ENCODE measurements at places on chromosomes 3 and 15.

DNA sequence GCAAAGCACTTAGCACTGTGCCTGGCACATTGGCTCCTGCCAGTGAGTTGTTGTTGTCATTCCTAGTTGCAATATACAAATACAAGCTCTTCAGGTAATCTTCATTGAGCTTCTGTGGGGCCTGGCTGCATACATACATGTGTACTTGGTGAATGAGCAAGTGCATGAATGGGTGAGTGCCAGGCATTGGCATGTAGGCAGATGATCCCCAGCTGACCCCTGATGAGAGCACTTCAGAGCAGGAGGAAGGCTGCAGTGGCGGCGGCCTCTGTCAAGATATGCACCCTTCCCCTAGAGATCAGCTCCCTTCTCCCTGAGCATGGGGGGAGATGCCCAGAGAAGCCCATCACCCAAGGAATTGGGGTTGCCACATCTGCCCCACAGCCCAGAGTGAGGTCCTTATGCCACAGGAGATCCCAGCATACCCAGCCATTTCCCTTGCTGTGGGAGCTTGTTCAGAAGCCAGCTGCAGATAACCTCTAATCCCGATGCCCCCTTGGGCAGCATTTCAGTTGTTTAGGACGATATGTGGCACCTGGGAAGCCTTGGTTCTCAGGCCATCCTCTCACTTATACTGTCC is 8.8 kb downstream of the CACNA2D3 start:
- DNase-seq: no peak

- no peak for DNase-seq
These were observed 92.8 kb downstream of the ZNF280D start for GRCh38 chr15:56640549-56640948.

GRCh38 chr3:167361306-167361705 is 18.8 kb downstream of the ZBBX start:
- no peak for DNase-seq

DNA sequence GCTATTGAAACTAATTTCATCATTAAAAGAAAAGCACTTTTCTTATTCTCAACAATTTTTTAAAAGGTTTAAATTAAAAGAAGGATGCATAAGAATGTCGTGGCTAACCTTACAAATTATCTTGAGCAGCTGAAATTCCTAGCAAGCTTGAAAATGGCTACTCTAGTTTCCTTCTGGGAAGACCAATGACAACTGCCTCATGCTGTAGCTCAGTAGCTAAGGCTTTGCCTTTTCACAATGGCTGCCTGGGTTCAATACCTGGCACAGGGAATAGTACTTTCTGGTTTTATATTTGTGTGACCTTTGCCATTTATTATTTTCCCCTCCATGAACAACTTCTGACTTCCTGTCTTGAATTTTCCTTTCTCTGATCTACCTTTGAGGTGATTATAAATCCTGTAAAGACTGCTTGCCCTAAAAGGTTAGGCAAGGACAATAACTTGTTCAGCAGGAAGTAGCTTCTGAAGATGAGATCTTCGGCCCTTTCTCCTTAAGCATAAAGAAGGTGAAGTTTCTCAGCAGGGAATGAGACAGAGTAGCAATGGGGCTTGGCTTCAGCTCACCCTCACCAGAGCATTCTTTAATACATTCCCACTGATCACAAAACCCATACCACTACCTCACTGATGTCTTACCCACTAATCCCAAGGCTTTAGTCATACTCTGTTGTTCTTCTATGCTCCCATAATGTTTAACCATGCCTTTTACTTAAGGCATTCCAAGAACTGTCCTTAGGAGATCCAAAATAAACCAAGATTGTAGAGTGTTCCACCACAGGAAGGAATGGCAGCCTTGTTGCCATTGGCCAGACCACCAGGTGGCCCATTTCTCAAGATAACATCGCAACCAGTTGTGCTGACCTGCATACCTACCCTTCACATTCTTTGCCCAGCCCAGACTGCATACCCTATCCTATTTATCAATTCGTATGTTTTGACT is 276.8 kb downstream of the ULK4 start:
- DNase-seq: no peak

- DNase-seq: no peak
These were observed 27.4 kb downstream of the PPARG start for GRCh38 chr3:12316253-12316652.

- no peak for DNase-seq
These were observed 41.3 kb downstream of the NECTIN3 start for GRCh38 chr3:111112913-111113312.

DNA sequence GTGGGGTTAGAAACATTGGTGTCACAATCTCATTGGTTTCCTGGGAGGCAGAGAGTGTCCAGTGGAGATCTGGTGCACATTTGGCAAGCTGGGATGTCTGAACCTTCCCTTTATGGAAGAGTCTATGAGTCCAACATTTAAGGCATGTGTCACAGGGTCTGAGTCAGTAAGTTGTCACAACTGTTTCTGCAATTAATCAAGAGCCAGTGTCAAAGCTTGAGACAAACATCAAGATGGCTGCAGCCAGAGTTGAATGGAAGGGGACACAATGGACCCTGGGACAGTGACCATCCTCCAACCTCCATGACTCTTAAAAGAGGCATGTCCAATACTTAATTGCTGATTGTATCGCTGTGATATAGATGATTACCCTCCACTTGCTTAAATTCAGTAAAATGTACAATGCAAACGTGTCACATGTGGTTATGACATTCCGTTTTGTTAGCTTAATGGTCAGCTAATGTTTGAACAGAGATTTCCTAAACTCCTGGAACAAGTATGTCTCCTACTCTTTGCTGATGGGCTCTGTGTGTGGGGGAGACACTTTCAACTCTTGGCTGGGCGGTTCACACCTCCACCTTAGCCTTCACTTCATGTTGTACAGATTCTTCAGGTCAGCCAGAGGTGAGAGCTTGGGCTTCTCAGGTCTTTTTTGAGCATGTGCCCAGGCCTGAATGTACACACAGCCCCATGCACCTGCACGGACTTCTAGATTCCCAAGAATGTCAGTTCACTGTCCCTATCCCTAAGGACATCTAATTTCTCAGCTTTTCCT is 79.9 kb upstream of the PRR23E start:
- DNase-seq: no peak

DNA sequence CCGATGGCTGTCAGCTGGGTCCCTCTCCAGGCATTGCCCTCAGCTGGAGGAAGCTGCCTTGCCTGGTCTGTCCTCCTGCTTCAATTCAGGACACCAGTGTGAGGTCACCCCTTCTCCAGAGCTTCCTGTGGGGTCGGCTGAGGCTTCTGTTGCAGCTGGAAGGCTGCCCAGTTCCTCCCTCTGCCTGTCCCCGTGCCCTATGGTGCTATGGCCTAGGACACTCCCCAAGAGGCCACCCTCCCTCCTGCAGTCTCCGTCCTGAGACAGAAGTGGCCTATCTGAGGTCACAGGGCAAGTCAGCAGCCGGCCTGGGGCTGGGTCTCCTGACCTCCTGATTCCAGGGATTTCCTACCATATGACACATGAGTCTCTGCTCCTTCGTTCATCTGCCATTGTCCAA is 57.9 kb downstream of the RASGRF1 start:
- DNase-seq: no peak

GRCh38 chr3:122358703-122359032 is 24.4 kb downstream of the MIX23 start:
- DNase-seq: no peak

GRCh38 chr3:22360970-22361369 is 610.0 kb upstream of the ZNF385D start:
- DNase-seq: no peak

DNA sequence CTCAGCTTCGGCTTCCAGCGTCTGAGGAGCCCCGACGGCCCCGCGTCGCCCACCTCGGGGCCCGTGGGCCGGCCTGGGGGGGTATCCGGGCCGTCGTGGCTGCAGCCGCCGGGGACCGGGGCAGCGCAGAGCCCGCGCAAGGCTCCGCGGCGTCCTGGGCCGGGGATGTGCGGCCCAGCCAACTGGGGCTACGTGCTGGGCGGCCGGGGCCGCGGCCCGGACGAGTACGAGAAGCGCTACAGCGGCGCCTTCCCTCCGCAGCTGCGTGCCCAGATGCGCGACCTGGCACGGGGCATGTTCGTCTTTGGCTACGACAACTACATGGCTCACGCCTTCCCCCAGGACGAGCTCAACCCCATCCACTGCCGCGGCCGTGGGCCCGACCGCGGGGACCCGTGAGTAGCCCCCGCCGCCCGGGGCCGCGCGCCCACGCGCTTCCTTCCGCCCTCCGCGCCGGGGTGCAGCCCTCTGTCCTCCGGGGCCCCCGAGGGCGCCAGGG is 462 bp downstream of the EDEM1 start:
- DNase-seq: peak; percentile 52

GRCh38 chr3:115720983-115721382 is 97.7 kb downstream of the GAP43 start:
- no peak for DNase-seq

- DNase-seq: no peak
These were observed 85.0 kb downstream of the TGFBR2 start for GRCh38 chr3:30691249-30691880.

DNA sequence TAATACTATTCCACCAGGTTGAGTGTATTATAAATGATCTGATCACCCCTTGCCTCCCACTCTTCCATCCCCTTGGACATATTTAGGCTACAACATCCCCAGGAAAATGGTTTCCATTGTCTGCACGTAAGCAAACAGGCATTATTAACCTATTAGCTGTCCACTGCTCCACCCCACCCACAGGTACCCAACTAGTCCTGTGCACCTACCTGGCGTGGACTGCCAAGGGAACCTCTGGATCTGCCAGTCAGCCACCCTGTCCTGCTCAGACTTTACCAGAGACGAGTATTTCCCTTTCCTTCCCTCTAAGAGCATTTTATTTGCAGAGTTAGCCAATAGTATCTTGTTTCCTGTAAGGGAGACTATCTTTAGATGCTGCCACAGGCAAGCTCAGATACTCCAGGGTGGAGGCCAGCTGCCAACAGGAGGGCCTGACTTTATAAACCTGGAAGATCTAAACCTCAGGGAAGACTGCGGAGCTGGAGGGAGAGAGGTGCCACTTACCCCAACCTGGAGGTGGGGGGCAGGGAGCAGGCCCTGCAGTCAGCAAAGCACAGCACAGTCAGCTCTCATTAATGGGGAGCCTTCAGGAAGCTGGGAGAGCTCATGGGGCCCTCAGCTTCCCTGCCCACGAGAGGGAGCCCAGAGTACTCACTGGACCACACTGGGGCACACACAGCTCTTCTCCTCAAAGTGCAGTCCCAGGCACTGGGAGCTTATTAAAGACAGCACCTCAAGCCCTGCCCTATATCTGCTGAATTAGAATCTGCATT is at the start of gene CX3CR1:
Gene CX3CR1 (minus strand): TSS at position 292 of the 773 bp plus-strand sequence. CDS start 13,527 bp downstream, outside the sequence.
- DNase-seq: no peak

GRCh38 chr3:25043177-25043576 is 384.9 kb upstream of the RARB start:
- DNase-seq: no peak

DNA sequence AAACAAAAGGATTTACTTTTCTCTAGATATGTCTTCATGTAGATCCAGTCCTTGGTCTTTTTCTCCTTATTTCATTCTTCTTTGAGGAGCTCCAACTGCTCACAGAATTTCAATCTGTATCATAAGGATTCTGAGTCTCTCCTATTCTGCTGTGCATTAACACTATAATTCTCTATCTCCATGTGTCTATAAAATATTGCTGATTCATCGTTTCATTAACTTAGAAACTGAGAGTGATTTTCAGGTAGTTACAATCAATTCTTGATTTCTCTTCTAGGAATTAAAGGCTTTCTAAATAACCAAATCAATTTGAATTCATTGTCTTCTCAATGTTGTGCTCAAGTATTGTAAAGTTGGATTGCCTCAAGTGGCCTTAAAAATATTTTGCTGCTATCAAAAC is 651.5 kb upstream of the CADM2 start:
- DNase-seq: no peak

- DNase-seq: no peak
These were observed 98.9 kb downstream of the ULK4 start for GRCh38 chr3:41863024-41863423.

DNA sequence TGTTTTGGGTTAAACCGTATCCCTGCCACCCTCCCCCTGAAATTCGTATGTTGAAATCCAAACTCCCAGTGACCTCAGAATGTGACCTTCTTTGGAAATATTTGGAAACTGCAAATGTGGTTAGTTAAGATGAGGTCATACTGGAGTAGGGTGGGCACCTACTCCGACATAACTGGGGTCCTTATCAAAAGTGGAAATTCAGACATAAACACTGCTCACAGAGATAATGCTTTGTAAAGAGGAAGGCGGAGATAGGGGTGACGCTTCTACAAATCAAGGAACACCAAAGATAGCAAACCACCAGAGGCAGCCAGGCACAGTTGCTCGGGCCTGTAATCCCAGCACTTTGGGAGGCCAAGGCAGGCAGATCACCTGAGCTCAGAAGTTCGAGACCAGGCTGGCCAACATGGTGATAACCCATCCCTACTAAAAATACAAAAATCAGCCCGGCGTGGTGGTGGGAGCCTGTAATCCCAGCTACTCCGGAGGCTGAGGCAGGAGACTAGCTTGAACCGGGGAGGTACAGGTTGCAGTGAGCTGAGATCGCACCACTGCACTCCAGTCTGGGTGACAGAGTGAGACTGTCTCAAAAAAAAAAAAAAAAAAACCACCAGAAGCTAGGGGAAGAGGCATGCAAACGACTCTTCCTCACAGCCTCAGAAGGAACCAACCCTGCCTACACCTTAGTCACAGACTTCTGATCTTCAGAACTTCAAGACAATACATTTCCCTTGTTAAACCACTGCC is 51.1 kb upstream of the CHD2 start:
- peak; percentile 62 for DNase-seq

DNA sequence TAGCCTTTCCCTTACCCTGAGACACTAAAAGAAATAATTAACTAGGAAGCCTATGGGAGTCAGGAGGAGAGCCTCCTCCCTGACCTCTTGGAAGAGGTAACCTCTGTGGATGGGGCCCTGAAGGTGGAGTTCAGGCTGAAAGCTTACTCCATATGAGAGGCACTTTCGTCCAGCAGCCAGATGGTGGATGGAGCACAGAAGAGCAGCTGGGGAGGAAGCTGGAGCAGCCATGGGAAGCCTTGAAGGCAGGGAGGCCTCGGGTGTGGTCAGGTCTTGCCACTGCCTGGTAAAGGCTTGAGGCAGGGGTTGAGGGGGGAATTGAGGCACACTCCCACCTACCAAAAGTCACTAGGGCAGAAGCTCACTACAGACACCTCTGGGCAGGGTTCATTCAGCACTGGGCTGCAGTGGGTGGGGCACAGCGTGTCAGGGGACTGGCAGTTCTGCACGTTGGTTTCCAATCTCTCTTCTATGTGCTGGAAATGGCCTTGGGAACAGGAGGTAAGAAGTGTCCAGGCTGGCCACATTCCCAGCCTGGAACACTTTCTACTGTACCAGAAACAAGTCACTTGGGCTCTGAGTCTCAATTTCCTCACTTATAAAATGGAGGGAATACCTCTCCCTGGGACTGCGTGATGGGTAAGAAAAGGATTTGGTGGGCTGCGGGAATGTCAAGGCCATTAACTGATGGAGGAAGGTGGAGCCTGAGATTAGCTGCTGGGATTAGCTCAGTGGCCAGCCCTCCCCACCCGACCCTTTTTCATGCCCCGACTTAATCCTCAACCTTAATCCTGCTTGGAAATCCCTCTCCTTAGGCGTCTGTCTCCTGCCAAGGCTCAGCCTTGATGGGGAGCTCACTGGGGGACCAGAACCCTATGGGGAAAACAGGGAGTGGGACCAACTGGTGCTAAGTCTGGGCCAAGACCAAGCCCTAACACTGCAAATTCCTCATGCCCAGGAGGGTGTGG is 5.4 kb downstream of the PCBP4 start:
- no peak for DNase-seq

GRCh38 chr15:89826671-89827655 is 12.3 kb upstream of the ANPEP start:
- no peak for DNase-seq
